Muscle of back (tissue), 13 donors: ENCODE measurements at places on chromosomes 12 and 14.

DNA sequence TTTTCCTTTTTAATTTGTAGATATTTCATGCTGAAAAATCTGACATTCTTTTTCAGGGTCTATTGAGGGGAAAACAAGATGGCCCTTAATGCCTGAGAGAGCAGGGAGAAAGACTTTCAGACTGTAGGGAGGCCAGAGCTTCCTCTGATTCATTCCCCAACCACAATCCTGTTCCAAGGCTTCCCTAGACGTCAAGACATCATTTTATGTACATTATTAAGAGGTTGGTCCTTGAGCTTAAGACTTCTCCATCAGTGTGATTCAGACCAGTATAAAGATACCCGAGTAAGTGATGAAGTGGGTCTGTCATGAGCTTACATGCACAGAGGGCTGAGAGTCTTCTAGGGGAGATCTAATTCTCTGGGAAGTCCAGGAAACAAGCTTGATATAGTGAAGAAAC lies 57.3 kb downstream of the AVPR1A start:
- no peak for DNase-seq

- no peak for DNase-seq
Observed at GRCh38 chr12:109029411-109029810, 8.5 kb upstream of the SVOP start.

GRCh38 chr14:101286271-101287018 lies 274.9 kb upstream of the DIO3 start:
- no peak for DNase-seq

GRCh38 chr12:10339053-10339840 lies 31.6 kb downstream of the KLRD1 start:
- no peak for DNase-seq

GRCh38 chr14:59534361-59534987 lies 42.1 kb downstream of the CCDC175 start:
- no peak for DNase-seq

GRCh38 chr14:78933166-78933565 lies 763.0 kb downstream of the NRXN3 start:
- DNase-seq: no peak
